ENCODE measurements at places on chromosomes 11 and 22.

GRCh38 chr11:74312326-74312725 lies 886 bp upstream of the P4HA3 start:
- no peak for DNase-seq

GRCh38 chr11:76773921-76774361 lies 9.2 kb upstream of the TSKU start:
- no peak for DNase-seq

DNA sequence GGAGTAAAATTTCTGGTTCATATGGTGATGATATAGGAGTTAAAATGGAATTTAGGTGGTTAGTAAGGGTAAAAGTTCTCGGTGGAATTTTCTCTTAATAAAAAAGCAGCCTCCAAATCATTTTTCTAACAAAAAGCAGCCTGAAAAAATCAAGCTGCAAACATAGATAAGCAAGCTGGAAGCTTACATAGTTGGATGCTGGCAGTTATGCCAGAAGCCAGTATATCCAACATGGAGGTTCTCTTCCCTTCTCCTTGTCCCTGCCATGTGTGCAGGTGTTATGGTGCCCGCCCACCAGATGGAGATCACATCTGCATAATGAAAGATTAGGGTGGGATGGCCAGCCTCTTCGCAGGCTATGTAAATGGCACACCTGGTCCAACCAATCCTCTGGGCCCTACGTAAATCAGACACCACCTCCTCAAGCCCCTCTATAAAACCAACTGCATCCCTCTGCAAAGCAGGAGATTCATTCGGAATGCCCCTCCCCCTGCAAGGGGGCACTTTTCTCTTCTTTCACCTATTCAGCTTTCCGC lies 22.4 kb downstream of the PIWIL3 start:
- no peak for DNase-seq

- DNase-seq: no peak
These were observed 89.3 kb downstream of the GRIA4 start for GRCh38 chr11:105699203-105699602.

DNA sequence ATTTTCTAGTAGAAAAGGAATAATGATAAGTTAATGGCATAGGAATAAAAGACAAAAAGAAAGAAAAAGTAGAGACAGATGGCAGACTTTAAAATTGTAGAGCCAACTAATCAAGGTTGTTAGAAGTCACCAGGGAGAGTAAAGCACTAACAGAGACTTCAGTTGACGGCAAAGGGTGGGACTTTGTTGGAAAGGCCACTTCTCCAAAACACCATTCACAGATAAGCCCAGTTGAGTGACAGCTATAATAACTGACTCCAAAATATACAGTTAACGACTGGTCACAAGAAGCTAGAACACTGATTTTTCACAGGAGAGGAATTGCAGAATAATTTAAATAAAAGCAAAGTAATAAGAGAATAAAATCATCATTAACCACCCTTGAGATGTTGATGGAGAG lies 16.0 kb upstream of the SOX6 start:
- no peak for DNase-seq

GRCh38 chr11:128733440-128734102 lies 39.7 kb downstream of the FLI1 start:
- DNase-seq: no peak

DNA sequence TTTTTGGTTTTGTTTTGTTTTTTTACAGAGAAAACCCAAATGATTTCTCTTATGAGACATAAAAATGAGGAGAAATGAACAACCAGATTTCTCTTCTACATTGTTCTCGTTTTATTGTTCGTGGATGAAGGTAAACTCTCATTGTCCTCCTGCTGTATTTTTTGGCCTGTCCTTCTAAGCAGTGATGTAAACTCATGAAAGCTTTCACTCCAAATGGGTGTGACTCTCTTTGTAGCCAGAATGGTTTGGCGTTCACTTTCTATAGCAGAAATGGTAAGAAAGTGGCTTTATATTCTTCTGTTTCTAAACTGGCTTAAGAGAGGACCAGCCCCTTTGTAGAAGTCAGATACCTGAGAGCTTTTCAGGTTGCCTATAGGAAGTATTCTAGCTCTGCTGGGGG lies 15.5 kb upstream of the BMAL1 start:
- DNase-seq: no peak

DNA sequence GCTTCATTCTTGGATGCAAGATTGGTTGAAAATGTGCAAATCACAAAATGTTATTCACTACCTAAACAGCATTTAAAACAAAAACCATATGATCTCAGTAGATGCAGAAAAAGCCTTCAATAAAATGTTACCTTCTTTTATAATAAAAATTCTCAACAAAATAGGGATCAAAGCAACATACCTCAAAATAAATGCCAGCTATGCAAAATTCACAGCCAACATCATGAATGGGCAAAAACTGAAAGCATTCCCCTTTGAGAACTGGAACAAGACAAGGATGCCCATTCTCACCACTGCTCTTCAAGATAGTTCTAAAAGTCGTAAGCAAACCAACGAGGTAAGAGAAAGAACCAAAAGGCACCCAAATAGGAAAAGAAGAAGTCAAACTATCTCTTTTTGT lies 2.0 kb downstream of the OR5AK2 start:
- DNase-seq: no peak

DNA sequence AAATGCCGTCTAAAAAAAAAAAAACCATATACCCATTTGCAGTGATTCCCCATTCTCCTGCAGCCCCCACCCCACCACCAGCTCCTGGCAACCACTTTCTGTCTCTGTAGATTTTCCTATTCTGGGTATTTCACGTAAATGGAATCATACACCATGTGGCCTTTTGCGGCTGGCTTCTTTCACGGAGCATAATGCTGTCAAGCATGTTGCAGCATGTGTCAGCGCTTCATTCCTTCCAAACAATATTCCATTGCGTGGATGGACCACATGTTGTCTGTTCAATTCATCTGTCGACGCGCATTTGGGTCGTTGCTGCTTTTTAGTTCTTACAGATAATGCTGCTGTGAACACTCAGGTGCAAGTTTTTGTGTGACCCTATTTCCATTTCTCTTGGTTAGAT lies 14.8 kb upstream of the EMID1 start:
- no peak for DNase-seq

GRCh38 chr11:108137212-108137611 lies 15.8 kb downstream of the ACAT1 start:
- DNase-seq: no peak

DNA sequence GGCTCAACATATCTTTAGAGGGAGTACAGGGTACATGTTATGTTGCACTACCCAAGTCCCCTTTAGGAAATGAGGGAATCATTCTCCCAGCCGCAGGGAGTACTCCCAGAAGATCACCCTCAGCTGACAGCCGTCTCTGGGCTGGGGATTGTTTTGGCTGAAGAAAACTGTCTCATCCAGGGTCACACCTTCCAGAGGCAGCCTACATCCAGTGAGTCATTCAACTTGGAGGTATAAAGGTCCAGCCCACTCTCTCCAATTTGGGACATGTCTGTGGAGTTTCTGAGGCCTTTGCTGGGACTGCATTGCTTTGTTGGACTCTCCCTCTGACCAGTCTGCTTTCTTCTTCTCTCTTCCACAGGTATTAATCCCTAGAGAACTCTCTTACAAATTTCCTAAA lies 42.1 kb downstream of the RASSF10 start:
- no peak for DNase-seq

- DNase-seq: no peak
These were observed 71.9 kb downstream of the NFAM1 start for GRCh38 chr22:42360348-42360747.

DNA sequence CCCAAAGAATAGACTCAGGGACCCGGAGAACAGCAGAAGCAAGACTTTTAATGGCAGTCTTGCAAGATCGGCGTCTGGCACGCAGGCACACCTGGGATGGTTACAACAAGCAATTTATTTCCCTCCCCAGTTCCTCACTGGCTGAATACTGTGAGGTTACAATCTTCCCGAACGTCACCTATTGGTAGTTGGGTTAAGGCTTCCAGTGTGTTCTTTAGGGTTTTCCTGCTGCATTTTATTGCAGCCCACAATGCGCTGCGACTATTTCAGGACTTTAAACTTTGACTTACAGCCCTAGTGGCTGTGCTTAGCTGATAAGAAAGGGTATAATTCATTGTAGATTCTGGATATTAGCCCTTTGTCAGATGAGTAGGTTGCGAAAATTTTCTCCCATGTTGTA lies 11.5 kb upstream of the TRIM68 start:
- DNase-seq: no peak

DNA sequence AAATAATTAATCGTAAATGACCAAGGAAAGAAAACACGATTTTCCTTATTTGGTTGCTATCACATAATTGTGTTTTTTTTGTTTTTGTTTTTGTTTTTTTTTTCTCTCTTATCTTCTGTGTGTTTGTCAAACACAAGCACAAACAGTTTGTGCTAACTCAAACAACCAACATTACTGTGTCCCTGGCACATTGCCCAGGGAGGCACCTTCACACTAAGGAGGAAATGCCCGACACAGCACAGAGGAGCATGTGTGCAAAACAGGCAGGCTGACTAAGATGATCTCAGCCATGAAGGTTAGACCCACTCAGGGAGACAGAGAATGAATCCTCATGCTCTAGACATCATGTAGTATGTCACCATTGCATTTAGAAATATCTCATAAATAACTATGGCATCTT lies 130.1 kb downstream of the SOX6 start:
- no peak for DNase-seq

- DNase-seq: no peak
These were observed 14.6 kb upstream of the POLD3 start for GRCh38 chr11:74577624-74578396.

- DNase-seq: peak; percentile 29
These were observed 3.1 kb downstream of the CERK start for GRCh38 chr22:46734830-46735453.

GRCh38 chr11:9363954-9364912 lies 20.2 kb upstream of the IPO7 start:
- DNase-seq: peak; percentile 62

GRCh38 chr22:30121960-30122359 lies 41.7 kb downstream of the HORMAD2 start:
- no peak for DNase-seq

DNA sequence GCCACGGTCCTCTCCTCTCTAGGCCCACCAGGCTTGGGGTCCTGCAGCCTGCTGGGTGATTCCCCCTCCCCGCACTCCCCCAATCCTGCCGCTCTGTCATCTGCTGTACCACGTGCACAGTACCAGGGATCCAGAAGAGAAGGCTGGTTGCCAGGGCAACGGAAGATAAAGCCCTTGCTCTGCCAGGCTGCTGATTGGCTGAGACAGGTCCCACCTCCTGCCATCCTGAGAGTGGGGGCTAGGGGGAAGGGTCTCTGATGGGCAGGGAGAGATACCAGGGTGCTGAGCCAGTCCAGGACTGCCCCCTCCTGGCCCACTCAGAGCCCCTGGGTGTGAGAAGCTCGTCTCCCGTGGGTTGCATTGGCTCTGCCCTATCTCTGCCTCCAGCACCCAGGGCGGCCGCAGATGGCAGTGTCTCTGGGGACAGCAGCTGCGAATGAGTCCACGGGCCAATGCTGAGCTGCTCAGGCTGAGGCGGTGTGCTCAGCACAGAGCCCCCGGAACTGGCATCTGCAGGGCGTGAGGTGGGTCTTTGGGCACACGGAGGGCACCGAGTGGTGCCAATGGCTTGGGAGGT lies at the start of gene SMIM45:
TSS of gene SMIM45 (plus strand) at position 253 of the 577 bp plus-strand sequence.
- no peak for DNase-seq

DNA sequence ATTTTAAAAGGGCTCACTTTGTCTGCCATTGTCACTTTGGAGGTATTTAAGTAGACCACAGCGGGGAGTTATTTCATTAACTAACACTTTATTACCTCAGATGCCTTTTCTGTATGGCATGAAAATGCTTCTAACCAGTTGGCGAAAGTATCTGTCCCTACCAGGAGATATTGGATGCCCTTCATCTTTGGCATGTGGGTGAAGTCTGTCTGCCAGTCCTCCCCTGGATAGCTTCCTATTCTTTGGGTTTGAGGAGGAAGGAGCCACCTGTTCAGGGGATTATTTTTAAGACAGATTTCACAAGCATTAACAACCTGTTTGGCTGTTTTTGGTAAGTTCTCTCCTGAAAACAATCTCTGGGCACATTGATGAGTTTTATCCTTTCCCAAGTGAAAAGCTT lies 17.1 kb downstream of the MS4A6E start:
- no peak for DNase-seq

GRCh38 chr11:66365166-66365565 lies 6.4 kb downstream of the SLC29A2 start:
- no peak for DNase-seq

DNA sequence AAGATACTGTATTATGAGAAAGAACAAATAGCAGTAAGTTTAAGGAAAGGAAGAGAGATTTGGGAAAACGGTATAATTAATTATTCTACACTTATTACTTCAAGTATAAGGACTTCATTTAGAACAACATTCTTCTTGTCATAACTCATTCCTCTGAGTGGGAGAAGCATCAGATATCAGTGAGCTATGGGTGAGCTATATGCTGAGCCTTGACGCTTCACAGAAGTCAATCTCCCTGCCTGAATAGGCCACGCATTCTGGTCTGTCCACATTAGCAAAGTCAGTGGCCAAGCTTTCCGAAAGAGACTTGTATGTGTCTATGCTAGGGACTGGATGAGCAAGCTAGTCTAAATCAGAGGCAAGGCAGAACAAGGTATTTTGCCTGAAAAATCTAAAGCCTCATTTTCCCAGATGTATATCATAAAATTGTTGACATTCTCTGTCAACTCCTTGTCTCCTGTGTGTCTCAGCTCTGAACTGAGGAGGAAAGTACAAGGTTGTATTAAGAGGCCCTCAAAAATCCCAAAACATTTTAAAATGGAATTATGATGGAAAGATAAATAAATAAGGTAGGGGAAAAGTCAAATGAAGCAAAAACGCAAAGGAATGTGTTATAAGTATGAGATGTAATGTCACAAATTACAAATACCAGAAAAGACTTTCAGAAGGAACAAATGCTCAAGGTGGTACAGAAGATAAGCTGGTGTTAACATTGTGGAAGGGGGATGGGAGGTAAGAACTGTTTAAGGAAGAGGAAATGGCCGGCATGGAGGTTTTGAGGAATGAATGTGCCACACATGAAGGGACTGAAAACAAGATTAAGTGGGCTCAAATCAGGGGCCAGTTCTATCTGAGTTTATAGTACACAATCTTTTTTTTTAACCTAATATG lies 1.4 kb downstream of the OR52N2 start:
- DNase-seq: no peak

GRCh38 chr11:47928426-47928825 lies 51.9 kb upstream of the PTPRJ start:
- no peak for DNase-seq

GRCh38 chr11:78957476-78958245 lies 383.0 kb upstream of the NARS2 start:
- no peak for DNase-seq

DNA sequence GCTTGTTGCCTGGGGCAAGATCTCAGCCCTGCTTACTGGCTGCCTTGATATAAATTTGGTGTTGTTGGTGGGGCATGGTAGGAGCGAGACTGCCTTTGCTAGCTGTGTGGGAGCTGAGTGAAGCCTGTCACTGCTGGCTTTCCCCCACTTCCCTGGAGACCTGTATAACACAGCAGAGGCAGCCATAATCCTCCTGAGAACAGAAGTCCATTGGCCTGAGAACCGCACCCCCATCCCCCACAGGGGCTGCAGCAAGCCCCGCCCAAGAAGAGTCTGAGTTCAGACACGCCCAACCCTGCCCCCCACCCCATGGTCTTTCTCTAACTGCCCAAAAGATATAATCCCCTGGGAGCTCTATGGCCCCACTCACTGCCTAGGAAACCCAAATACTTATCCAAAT lies 39.2 kb upstream of the ARHGAP42 start:
- DNase-seq: no peak

Data from activated CD4-positive, alpha-beta T cell treated with anti-CD3 and anti-CD28 coated beads for 24 hours (primary cell).